ENCODE measurements at places on chromosomes 16 and 17.
A peak's percentile ranks its signal among the peaks of the same experiment; 100 is the strongest.

DNA sequence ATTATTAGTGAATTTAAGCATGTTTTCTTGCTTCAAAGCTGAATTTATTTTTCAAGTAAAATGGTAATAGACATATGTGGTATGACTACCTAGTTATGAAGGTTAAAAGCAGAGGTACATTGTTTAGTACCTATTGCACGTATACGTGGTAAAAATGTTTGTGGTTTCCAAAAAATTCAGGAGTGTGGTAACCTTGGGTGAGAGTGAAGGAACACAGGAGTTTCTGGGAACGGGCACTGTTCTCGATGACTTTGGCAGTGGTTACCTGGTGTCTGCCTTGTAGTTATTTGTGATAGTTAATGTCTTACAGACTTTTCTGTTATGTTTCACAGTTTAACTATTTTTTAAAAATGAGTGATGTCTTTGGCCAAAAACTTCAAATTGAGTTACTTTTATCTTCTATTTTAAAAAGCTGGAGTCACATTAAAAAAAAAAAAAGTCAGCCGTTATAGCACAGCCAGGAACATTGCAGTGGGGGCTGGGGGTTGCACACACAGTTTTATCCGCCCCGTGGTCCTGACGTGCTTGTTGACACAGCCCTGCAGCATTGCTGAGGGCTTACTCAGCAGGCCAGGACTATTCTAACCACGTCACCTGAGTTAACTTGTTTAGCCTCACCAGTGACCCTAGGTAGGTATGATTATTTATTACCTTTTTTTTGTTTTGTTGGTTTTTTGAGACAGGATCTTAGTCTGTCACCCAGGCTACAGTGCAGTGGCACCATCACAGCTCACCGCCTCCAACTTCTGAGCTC, 10.9 kb downstream of the JPT2 start:
- peak; percentile 88 for DNase-seq

DNA sequence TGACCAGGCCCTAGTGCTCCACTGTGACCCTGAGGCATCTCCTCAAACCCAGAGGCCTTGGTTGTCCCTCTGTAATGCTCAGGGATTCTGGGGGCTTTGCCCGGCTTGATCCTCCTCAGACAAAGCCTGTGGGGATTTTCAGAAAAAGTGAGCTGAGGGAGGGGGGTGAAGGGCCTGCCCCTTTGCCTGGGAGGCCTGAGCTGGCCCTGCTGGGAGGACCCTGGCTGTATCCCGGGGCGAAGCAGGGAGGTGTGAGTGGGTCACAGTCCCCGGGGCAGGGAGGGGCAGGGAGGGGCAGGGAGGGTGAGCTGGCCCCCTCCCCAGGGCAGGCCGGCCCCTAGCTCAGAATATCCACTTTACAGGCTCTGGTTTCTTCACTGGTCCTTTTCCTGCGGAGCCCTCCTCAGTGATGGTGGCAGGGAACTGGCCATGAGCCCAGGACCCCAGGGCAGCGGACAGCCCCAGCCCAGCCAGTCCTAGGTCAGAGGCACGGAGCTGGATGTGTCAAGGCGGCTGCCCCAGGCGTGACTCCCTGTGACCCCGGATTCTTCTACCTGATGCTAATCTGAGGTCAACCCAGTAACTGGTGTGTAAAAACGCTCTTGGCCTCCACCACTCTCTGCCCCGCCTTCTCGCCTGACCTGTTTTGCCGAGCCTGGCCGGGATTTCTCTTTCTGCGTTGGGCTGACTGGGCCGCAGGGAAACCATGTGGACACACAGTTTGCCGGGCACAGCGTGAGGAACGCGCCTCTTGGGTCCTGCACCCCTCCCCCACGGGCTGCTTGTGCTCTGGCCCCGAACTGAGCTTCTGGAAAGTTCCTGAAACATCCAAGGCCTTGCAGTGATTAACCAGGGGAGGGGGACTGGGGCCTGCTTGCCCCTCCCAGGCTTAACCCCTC, 5.8 kb upstream of the FASN start:
- DNase-seq = no peak

GRCh38 chr17:67836205-67836987, 11.1 kb downstream of the BPTF start:
- DNase-seq = peak; percentile 57

- no peak for DNase-seq
These were observed 76.0 kb upstream of the ZNF423 start for GRCh38 chr16:49931916-49932315.

GRCh38 chr16:70740914-70741782, 55.3 kb upstream of the MTSS2 start:
- DNase-seq = no peak

DNA sequence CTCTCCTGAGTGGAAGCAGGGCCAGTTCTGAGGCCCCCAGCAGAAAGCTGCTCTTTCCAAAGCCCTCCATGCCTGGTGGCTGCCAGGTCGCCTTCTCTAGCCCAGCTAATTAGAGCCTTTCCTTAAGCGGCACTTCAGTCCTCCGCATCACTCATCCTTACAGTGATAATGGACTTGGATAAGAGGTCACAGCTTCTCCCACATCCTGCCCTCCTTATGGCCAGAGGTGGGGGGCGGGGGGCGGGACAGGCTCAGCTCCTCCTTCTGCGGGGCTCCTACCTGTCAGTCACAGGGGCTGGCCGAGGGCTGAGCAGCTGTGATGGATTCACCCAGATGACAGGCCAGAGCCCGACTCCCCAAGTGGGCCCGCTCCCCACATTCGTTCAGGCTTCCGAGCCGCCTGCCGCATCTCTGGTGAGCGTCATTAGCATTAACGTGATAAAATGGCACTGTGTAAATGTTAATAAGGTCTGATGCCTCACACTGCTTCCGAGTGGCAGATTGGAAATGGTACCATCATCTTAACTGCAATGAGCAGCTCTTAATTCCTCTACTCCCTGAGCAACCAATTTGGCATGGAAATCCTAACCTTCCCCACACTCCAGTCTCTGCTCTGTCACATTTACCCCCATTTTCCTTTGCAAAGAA, 41.3 kb downstream of the GRIN2C start:
- DNase-seq = no peak

DNA sequence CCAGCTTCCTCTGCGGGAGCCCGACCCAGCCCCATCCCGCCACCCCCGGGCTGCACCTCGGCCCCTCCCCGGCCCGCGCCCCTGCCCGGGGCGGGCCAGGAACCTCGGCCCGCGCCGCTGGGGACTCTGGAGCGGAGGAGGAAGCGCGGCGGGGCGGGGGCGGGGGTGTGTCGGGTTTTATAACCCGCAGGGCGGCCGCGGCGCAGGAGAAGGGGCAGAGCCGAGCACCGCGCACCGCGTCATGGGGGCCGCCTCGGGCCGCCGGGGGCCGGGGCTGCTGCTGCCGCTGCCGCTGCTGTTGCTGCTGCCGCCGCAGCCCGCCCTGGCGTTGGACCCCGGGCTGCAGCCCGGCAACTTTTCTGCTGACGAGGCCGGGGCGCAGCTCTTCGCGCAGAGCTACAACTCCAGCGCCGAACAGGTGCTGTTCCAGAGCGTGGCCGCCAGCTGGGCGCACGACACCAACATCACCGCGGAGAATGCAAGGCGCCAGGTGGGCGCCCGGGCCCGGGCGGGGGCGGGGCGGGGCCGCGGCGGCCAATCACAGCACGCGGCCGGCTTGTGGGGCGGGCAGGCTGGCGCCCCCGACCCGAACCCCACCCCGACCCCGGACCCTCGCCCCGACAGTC, at the start of gene ACE:
TSS of gene ACE (plus strand) at position 208 of the 626 bp plus-strand sequence. CDS start at position 242, 34 bp downstream.
- DNase-seq = no peak

- DNase-seq = peak; percentile 96
These were observed 344.6 kb downstream of the SOX9 start for GRCh38 chr17:72465191-72466024.

GRCh38 chr17:40900809-40901356, 15.8 kb upstream of the KRT20 start:
- no peak for DNase-seq

DNA sequence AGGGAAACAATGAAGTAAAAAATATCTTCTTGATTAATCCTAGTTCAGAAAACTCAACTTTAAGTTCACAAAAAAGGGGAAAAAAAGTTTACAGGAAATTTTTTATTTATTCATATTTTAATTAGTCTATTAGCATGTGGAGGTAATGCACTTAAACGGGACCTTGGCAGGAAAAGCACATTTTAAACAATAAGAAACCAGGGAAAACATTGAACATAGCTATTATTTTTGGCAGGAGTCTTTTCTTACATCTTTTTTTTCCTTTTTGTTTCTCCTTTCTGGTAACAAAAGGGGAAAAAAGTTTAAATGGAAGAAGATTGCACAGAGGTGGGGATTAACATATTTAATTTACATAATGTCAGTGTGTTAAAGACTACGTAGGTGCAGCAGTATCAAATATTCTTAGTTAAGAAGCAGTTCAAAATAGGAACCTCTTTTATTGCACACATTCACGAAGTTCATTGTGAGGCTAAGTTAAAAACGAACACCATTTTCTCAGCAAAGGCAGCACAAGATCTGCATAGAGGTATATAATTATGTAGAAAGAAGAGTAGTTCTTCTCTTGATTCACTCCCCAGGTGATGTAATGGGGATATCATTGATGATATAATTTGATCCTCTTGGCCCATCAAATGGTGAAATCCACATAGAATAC, 940.5 kb downstream of the CDH11 start:
- no peak for DNase-seq

GRCh38 chr16:46916980-46917379, 32.8 kb downstream of the GPT2 start:
- DNase-seq = no peak

DNA sequence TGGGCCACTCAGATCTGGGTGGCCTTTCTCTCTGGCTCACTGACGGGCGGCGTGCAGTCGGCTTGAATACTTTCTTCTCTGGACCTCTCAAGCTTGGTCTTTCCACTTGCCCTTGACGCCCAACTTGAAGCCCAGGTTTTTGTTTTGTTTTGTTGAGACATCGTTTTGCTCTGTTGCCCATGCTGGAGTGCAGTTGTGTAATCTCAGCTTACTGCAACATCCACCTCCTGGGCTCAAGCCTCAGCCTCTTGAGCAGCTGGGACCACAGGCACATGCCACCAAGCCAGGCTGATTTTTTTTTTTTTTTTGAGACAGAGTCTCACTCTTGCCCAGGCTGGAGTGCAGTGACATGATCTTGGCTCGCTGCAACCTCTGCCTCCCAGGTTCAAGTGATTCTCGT, 22.7 kb upstream of the KIF19 start:
- no peak for DNase-seq

GRCh38 chr16:14284930-14285512, 213.9 kb downstream of the MRTFB start:
- no peak for DNase-seq

GRCh38 chr16:12113523-12114345, 137.2 kb downstream of the SNX29 start:
- no peak for DNase-seq
